ENCODE measurements at places on chromosomes 2 and 18. TPM values are rescaled to one million over a fixed set of nuclear protein-coding genes. Genes with fewer than 3 reads are reported as not detected.

Gene AMER3
- total RNA-seq, result not detected

Gene FSHR
- not detected for total RNA-seq

Gene NTSR2
- not detected for total RNA-seq

Gene CPS1
- total RNA-seq, result 10.5 TPM

Gene CCDC102B
- 13.4 TPM for total RNA-seq

Gene C1QL2
- not detected for total RNA-seq

Gene CD226
- total RNA-seq, result not detected

Gene CXCR2
- total RNA-seq, result not detected

Gene SCN7A
- total RNA-seq, result under 0.01 TPM

Gene RETSAT
- total RNA-seq, result 44.6 TPM

Gene TMEM185B
- total RNA-seq, result 23.3 TPM

Gene TYMS
- total RNA-seq, result 13.7 TPM

Measured in cardiac atrium fibroblast (primary cell).